ENCODE measurements at places on chromosomes 5 and 9.

GRCh38 chr5:25694801-25695200 is 1050.0 kb upstream of the CDH10 start:
- no peak for DNase-seq

GRCh38 chr9:12771891-12772290 is 2.9 kb upstream of the LURAP1L start:
- DNase-seq = no peak

- DNase-seq = peak; percentile 47
Observed at GRCh38 chr5:121949885-121950284, 11.9 kb upstream of the SRFBP1 start.

DNA sequence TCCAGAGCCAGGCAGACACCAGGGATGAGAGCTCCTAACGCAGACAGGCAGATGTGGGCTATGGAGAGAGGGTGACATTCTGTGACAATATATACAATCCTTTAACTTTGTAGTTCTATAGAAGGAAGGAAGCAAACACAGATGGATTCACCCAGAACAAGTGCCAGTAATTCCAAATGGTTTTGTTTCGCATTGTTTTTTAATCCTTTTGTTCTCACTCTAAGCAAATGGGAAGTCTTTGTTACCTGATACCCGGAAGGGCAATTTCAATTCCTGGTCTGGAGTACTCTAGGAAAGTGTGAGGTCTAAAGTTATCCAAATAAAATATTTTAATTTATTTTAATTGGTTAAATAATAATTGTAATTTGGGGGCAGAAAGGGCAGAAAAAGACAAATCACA is 2.5 kb downstream of the FRMD3 start:
- no peak for DNase-seq

DNA sequence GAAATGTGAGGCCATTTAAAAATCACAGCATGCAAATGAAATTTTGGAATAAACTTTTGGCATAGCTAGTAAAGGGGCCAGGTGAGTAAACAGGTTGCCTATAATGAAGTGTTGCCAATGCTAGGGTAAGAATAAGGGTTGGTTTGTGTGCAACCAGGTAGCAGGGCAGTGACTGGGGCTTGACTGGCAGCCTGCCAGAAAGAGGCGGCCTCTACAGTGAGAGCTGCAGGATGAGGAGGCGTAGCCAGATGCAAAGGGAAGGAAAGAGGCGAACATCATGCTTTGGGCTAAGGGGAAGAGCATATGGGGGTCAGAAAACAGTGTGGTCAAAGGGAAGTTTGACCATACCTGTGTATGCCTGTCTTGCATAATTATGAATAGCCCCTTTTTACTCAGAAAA is 70.6 kb downstream of the MAST4 start:
- DNase-seq = peak; percentile 85

DNA sequence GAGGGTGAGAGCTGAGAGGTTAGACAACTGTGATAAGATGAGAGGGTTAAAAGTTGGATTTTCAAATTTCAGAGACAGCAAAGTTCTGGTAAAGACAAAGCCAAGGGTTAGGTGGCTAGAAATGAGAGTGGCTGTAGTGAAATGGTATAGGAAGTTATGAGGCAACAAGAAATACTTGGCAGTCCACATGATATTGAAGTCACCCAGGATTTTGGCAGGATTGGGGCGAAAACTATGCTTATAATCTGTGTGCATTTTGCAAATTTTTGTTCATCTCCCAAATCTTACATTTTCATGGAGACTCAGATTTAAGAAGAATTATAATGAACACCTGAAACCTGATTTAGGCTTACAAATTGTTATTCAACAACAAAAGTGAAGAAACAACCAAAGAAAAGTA is 35.6 kb downstream of the C9 start:
- no peak for DNase-seq
